ENCODE measurements at places on chromosomes 4 and X.

GRCh38 chr4:23923840-23924239 is 34.0 kb upstream of the PPARGC1A start:
- DNase-seq: peak; percentile 21

DNA sequence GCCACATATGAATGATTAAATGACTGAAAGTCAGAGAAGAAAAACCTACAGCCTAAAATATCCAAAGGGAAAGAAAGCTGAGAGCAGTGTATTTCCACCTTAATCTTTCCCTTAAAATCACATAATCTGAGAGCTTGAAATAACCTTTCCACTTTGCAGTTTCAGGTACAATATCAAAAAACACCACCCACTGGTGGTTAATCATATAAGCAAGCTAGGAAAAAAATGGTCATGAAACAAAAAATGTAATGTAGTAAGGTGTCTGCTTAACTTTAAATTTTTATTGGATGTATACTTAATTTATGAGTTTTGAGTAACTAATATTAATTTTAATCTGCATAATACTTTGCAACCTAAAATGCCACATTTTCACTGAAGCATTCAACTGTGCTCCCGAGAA is 3.2 kb downstream of the PRDM5 start:
- no peak for DNase-seq

DNA sequence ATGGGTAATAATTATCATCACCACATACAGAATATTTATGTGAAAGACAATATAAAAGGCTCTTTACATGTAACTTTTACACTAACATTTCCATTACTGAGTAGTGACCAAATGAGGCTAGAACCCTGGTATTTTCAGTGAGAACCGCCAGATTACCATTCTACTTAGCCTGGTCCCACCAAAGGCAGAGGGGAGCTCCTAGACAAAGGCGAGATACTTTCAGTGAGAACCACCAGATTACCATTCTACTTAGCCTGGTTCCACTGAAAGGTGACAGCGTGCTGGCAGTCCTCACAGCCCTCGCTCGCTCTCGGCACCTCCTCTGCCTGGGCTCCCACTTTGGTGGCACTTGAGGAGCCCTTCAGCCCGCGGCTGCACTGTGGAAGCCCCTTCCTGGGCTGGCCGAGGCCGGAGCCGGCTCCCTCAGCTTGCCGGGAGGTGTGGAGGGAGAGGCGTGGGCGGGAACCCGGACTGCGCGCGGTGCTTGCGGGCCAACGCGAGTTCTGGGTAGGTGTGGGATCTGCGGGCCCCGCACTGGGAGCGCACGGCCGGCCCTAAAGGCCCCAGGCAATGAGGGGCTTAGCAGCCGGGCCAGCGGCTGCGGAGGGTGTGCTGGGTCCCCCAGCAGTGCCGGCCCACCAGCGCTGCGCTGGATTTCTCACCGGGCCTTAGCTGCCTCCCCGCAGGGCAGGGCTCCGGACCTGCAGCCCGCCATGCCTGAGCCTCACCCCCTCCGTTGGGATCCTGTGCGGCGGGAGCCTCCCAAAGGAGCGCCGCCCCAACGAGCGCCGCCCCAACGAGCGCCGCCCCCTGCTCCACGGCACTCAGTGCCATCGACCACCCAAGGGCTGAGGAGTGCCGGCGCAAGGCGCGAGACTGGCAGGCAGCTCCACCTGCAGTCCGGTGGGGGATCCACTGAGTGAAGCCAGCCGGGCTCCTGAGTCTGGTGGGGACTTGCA is 1276.1 kb downstream of the PCDH7 start:
- no peak for DNase-seq

DNA sequence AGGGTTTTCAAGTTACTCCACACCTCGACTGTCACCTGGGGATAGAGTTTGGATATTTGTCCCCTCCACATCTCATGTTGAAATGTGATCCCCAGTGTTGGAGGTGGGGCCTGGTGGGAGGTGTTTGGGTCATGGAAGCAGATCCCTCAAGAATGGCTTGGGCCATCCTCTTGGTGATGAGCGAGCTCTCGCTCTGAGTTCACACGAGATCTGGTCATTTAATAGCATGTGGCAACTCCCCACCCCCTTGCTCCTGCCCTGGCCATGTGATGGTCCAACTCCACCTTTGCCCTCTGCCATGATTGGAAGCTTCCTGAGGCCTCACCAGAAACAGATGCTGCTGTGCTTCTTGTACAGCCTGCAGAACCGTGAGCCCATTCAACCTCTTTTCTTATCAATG is 8.3 kb downstream of the CTAG1A start:
- no peak for DNase-seq

DNA sequence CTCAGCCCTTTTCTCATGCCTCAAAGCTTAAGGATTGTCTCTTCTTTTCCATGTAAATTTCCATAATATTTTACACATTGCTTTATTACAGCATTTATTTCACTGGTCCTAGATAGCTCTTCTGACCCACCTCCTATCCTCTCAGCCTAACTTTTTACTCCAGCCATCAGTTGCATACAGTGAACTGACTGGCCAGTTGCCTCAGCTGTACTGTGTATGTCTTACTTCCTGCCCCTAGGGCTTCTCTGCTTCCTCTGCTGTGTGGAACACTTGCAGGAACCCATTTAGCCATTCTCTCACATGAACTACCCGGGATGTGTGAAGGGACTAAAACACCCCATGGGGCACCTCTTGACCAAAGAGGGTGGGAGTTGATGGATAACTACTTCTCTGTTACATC is 18.0 kb downstream of the C4orf33 start:
- DNase-seq: no peak

DNA sequence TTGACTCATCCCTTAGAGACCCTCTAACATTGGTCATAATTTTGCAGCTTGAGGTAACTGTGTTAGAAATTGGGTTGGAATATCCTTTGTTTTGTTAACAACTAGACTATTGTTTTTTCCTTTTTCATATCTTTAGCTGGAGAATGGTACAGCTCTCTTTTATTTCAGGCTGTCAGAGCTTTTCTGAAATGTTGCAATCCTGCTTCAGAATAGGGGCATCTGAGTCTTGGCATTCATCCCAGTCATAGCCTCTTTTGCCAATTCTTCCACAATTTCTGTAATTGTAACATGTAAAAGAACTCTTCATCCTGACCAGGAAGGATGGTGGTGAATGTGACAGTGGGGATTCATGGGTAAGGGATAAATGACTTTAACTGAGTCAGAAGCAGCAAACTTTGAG is 128.7 kb downstream of the FHIP1A start:
- DNase-seq: peak; percentile 74

GRCh38 chrX:107827030-107827831 is 1.6 kb downstream of the MID2 start:
- DNase-seq: peak; percentile 8

DNA sequence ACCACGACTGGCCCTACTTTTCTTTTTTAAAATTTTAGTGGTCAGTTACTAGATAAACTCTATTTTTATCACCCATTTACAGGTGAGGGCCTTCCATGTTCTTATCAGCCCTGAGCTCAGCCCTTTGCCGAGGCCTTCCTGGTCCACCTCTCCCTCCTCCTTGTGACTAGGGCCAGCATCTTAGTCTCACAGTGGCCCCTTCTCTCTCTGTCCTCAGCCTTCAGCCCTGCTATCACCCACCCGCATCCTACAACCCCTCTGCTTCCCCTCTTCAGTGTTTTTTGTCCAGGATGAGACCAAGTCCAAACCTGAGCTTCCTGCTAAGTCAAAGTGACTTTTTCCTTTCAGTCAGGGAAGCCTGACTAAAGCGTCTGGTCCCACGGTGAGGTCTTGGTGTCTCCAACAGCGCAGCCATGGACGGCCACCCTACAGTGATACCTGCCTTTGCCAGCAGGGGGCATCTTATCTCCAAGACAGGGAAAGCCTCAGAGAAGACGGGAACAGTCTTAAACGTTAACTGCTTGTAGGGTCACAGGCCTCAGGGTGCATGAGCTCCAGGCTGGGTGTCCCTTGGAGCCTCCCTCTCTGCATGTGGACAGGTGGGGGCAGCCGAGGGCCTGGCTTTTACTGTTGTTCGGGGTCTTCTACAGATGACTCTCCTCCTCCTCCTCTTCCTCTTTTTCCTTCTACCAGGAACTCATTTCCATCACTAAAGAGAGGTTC is 11.7 kb upstream of the GAGE10 start:
- peak; percentile 56 for DNase-seq

GRCh38 chrX:48470833-48471118 is 716 bp upstream of the SLC38A5 start:
- DNase-seq: no peak

DNA sequence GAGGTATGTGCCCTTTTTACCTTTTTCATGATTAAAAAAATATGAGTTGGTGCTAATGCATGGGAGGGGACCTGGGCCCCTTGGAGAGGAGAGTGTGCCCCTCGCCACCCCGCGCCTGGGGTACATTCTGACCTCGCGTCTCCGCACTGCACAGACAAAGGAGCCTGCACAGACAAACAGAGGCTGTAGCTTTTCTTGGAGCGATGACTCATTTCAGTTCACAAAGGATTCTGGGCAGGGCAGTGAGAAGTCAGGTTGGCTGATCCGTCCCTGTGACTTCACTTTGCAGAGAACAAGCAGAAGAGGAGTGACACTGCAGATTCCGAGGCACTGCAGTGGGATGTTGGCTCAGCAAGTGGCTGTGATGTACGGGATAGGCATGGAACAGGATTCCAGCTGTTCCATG is 82.9 kb downstream of the STOX2 start:
- peak; percentile 95 for DNase-seq

DNA sequence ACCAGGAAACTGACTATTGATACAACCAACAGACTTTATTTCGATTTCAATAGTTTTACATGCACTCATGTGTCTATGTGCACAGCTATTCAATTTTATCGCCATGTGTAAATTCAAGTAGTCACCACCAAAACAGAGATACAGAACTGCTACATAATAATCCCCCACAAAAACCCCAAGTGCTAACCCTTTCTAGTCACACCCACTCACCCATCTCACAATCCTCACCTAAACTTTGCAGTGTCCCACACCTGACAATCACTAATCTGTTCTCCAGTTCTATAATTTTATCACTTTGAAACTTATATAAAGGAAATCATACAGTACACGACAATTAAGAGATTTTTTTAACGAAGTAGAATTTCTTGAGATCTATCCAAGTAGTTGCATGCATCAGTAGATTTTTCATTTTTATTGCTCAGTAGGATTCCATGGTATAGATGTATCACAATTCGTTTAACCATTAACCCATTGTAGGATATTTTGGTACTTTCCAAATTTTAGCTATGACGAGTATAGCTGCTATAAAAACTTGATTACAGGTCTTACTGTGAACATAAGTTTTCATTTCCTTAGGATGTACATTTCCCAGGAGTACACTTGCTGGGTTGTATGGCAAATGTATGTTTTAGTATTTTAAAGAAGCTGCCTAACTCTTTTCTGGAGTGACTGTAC is 85.9 kb downstream of the CASK start:
- DNase-seq: no peak

GRCh38 chr4:41757521-41758156 is 9.1 kb upstream of the PHOX2B start:
- DNase-seq: no peak

DNA sequence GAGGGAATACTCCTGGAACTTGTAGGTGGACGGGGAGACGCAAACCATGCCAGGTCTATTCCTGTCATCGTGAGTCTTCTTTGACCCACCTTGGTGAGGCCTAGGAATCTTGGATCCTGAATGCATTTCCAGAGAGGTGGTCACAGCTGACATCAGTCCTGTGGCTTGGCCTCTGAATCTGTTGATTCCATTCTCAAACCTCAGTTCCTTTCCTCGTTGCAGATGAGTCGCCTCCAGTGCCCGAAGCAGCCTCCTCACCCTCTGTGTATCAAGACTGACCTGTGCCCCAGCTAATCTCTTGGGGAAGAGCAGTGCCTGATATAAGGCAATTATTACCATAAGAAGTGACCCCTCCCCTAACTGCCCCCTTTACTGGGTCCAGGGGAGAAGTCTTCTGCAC is 118.1 kb downstream of the SMIM20 start:
- peak; percentile 67 for DNase-seq

Measured in astrocyte of the hippocampus (primary cell).